Stomach (tissue), 19 donors: ENCODE measurements at places on chromosomes 4 and X. TPM values are rescaled to one million over a fixed set of nuclear protein-coding genes. Genes with fewer than 3 reads are reported as not detected.

DNA sequence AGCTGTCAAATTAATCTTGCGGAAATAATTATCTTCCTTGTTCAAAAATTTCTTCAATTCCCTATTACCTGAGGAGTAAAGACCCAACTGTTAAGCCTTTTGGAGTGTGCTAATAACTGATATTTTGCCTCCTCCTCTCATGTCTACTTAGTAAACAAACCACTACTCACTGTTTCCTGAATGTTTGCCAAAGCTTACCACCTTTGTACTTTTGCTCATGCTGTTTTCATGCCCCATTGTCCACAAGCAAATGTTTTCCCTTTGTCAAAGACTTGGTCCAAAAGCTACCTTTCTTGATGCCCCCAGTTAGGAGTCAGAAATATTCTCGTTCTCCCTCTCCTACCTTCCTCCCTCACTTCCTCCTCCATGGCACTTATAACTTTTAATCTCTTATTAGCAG, 226.1 kb downstream of the ENOX2 start:
- no peak for DNase-seq

GRCh38 chrX:81241753-81242152, 39.9 kb downstream of the SH3BGRL start:
- DNase-seq = no peak

DNA sequence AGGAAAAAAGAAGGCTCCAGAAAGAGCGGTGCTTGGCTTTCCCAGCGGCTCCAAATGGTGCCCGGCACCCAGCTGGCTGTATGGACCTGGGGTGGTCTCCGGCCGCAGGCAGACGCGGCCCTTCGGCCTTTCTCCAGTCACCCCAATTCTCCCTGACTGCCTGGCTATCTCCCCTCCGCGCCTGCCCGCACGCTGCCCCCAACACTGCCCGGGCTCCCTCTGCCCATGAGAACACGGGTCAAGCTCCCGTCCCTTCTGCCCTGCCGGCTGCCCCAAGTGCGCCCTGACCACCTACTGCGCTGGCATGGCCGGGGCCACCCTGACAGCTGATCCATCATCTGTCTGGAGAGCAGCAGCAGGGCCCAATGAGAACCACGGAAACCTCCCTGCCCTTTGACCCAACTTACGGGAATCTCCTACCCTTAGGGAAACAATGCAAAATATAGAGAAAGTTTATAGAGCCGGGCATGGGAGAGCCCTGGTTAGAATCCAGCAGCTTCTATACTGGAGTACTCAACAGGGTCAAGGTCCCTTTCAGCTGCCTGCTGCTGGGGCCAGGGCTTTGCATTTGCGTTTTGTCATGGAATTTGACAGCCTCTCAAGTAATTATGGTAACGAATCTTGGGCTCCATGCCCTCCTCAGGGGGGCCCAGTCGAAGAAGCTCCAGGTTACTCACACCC, 1.2 kb upstream of the FAM3A start:
- peak; percentile 63 for DNase-seq

- DNase-seq = no peak
Measured at GRCh38 chrX:101203761-101204351, 15.7 kb upstream of the DRP2 start.

- DNase-seq = no peak
Measured at GRCh38 chr4:951186-951585, 18.9 kb downstream of the TMEM175 start.

- peak; percentile 49 for DNase-seq
Measured at GRCh38 chrX:17242470-17242869, 132.5 kb upstream of the NHS start.

- no peak for DNase-seq
Measured at GRCh38 chrX:47514533-47515235, 31.7 kb upstream of the ZNF41 start.

DNA sequence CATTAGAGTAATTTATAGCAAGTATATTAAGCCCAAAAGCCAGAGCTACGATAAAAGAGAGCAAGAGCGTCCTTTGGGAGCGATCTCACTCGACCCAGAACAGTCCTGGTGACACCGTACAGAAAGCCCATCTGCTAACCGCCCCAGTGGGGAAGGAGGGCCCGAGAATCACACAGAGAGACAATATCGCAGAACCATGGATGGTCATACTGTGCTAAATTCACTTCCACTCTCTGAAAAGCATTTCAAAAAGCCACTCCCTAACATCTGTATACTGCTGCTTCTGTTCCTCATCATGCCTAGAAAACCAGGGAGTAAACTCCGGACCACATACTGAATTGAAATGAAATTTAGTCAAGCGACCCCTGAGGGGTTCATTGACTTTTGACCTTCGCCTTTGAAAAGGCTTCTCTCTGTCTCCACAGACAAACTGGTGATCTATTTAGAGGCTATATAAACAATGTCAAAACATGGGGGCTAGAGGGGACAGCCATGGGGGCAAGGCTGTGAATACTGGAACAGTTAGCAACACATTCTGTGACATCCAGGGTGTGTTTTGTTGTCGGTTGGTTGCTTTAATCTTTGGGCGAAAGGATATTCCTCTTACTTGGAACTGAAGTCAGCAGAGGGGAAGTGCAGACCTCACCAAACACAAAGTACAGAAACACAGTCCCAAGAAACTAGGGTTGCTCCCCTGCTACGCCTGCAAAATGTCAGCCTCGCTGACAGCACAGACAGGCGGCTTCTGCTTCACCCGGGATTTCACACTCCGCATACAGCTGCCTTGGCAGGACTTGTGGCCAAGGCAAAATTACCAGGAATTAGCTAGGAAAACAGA, 129.0 kb upstream of the RASGEF1B start:
- peak; percentile 84 for DNase-seq

GRCh38 chr4:75514949-75515612, 808 bp downstream of the THAP6 start:
- no peak for DNase-seq

DNA sequence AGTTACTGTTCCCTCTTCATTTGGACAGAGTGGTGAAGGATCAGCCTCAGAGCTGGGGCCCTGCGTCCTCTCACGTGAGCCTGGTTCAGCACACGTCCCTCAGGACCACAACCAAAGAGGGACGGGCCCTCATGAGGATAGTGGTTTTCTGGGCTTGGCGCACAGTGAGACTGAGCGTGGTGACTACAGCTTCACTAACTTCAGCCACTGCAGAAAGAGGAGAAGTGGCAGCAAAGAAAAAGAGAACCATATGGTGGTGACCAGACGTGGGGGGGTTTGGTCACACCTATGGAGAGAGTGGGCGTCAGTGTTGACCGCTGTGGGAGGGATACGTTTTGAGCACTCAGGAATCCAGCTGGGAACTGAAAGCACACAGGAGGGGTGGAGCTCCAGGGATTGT, 21.8 kb upstream of the TNIP3 start:
- DNase-seq = no peak

DNA sequence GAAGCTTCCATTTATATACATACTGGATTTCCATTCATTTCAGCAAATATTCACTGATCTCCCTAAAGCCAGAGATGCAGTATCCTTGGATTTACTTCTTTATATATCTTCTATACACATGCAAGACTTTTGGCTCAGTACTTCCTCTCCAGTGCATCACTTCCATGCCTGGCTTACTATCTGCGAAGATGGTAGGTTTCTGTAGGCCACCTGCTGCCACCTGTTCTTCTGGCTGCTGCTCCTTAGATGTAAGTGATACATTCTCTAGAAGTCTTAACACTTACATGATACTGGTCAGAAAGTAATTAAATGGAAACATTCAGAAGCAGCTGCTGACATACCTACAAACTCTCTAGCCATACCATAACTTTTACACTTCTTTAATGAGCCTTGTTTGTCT, 48.9 kb downstream of the TBC1D9 start:
- DNase-seq = no peak

DNA sequence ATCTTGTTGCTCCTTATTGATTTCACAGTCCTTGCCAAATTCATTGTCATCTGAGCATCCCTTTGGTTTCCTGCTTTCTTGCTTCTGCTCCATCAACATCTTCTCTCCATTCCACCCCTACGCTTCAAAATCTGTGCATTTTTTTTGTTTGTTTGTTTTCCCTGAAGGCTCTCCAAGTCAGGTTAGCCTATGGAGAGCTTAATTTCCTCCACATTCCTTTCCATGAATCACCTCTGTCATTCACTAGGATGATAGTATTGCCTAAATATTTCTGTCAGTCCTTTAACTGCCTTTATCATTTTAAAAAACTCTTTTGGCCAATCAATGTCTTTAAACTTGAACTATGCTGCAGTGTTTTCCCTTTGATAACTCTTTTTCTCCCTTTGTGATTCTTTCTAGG, 67.7 kb downstream of the PPARGC1A start:
- no peak for DNase-seq

DNA sequence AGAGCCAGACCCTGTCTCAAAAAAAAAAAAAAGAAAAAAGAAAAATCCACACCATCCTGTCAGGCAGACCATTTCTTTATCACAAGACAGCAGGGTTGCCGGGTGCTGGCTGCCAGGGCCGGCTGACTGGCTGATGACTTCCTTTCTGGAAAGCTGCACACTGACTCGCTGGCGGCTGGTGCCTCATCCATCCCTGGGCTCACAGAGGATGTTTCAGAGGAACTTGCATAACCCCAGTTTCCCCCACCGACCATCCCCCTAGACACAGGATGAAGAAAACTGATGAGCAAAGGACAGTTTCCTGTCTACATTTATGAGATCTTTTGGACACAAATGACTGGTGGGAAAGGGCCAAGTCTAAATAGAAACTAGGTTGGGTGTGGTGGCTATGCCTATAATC, 14.1 kb downstream of the HPSE start:
- peak; percentile 39 for DNase-seq

GRCh38 chr4:169225058-169225751, 45.6 kb downstream of the SH3RF1 start:
- DNase-seq = peak; percentile 42

DNA sequence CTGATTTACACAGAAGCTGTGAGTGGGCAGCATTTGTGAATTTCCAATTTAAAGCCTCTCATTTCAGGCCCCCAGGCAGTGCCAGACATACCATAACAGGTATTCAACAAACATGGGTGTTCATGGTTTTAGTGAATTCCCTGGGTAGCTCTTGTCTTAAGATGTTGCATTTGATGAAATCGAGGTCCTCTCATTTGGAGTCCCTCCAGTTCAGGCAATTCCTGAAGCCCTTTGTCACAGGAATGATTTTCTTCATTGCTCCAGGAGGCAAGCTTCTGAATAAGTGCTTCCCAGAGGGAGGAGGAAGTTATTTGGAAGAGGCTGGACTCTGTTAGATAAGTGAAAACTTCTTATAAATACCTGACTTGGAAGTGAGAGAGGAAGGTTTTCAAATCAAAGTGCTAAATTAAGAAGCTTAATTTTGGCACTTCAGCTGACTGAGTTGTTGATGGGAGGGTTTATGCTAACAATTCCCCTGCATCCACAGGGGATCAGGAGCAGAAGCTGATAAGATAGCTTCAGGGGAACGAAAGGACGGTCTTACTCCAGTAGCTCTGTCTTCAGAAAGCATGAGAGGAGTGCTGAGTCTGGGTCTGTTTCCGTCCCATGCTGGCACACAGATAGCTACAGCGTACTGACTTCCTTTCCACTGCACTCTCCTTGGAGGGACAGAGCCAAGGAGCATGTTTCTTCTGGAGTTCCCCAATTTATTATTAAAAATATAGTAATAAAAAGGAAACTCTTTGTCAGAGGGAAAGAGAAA, 543.1 kb downstream of the GBA3 start:
- DNase-seq = peak; percentile 5

DNA sequence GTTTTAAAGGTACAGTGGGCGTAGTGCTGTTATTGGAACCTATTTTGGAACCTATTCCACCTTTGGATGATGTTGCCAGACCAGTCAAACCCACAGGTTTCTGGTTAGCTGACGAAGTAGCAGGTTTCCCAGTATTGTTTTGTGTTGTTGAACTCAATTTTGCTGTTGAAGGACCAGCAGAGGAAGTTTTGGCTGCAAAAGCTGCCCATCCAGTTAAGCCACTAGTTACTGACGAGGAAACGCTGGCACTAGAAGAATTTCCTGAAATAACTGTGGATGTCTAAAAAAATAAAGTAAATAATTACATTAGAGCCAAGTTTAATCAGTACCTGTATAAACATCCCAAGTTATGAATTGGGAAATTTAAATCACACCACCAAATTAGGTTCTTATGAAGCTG, 25.5 kb downstream of the INTS12 start:
- peak; percentile 95 for DNase-seq

DNA sequence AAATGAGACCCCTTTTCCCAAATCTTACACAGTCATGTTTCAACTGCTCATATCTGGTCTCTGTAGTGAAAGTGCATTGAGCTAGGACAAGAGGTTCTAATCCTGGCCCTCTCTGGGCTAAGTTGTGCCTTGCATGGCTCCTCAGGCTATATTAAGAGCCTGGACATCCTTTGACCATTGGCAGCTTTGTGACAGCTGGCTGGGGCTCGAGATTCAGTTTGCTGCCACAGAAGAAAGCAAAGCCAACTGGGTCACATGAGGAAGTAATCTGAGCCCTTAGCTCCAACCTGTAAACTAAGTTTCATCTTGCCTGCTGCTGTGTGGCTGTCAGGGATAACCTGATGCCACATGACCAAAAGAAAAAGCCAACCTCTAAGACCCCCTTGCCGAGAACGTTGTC, 51.8 kb upstream of the JADE1 start:
- DNase-seq = peak; percentile 12

Gene AREG
- total RNA-seq = 14.0 TPM

Gene ADRA2C
- total RNA-seq = not detected

Gene SLC4A4
- total RNA-seq = 95.3 TPM

Gene GRIA2
- total RNA-seq = 1.8 TPM

Gene CFAP47
- total RNA-seq = 2.2 TPM

Gene STK32B
- total RNA-seq = 4.7 TPM

Gene UCP1
- total RNA-seq = not detected
